ENCODE measurements at places on chromosomes 4 and X.

DNA sequence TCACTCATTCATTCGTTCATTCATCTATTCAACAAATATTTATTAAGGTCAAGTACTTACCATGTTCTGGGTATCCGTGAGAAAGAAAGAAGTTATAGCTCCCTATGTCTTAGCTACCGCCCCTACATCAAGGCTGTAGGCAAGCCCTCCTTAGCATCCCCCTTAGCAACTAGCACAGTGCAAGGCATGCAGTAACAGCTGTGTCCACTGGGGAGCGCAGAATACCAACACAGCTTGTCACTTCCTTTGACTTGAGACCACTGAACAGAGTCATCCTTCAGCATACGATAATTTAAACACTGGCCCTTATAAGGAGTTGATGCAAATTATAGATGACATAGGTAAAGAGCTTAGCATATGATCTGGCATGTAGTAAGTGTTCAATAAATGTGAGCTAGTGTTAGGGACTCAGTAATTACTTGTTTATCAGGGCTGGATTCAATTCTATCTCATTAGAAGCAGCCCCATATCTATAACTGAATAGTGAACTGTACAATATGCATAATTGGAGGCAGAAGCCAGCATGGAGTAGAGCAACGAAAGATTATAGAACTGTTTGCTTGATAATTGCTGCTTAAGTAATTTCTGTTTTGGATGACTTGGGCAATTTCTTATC lies 8.7 kb downstream of the KIAA1210 start:
- ATAC-seq, result peak; percentile 36

DNA sequence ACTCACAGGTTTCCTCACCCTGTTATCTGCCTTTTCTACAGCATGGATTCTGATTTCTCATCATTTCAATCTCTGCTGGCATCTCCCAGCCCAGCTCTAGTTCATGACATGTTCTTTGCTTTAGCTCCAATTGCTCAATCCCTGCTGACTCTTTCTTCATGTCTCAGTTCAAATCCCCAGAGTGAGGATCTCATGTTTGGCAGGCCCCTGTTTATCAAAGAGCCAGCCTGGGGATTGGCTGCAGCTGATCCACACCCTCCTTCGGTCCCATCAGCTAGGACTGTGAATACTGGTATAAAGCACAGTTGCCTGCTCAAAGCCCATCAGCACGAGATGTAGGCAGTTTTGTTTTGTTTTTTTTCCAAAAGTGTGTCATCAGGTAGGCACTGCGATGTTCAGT lies 14.4 kb upstream of the CC2D2A start:
- ATAC-seq, result peak; percentile 81

DNA sequence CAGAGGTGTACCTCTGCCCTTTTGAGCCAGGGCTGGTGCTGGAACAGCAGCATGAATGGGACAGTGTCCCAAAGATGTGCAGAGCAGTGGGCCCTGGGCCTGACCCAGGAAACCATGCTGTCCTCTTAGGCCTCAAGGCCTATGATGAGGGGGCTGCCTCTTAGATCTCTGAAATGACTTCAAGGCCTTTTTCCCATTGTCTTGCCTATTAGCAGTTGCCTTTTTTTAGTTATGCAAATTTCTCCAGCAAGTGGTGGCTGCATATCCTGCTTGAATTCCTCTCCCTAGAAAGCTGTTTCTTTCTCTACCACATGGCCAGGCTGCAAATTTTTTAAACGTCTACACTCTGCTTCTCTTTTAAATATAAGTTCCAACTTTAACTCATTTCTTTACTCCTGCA lies 160.3 kb downstream of the CFAP299 start:
- ATAC-seq, result no peak

DNA sequence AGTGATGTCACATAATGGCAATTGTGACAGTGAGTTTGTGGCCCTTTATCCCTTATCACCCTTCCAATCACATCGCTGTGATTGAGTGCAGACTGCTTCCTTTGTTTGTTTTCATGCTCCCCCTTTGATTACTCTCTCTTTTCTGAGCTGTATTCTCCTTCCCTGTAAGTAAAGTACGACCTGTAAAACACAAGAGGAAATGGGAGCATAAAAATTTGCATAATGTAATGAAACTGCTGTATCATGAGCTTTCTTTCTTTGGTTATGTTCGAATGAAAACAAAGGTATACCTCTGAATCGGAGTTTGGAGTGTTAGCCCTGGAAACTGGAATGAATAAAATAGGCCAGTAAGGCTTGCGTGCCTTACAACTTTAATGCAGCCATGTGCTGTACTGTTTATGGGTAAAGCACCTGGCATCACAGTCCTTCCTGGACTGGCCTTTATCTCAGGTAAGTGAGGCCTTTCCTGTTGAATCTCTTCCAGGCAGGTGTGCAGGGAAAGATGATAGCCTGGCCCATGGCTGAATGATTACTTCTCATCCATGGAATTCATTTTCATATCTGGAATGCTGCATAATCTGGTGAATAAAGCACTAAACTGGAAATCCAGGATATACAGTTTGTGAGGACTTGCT lies 26.6 kb upstream of the HS3ST1 start:
- ATAC-seq, result no peak

DNA sequence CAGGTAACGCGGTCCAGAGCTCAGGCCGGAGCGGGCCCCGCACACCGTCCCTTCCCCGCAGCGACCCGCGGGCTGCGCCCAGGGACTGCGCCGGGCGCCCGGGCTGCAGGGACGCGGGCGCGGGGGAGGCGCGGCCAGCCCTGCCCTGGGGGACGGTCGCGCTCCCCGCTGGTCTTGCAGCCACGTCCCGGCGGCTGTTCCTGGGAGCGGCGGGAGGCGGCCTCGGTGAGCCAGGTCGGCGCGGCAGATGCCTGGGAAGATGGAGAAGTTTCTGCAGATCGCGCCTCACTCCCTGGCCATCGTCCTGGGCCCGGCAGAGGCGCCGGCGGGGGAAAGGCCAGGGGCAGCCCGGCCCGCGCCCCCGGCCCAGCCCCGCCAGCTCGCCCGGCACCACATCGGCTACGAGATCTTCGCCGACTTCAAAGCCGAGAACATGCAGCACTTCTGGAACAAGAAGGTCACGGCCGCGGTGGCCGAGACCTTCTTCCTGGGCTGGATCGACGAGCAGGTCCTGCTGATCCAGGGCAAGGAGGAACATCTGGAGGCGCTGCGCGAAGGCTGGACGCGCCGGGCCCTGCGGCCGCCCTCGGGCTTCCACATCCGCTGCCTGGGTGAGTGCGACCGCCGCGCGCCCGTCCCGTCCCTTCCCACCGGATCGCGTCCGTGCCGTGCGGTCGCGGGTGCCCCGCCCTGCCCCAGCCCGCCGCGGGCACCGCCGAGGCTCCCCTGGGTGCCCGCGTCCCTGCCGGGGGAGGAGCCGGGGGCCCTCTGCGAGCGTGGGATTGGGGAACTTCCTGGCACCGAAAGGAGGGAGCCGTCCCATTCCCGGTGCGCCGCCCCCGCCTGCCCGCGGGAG lies 107.4 kb upstream of the STOX2 start:
- ATAC-seq, result peak; percentile 52

- no peak for ATAC-seq
These were observed 36.3 kb upstream of the PDGFRA start for GRCh38 chr4:54192811-54193210.

- no peak for ATAC-seq
These were observed 33.3 kb upstream of the STPG2 start for GRCh38 chr4:98176531-98176930.

DNA sequence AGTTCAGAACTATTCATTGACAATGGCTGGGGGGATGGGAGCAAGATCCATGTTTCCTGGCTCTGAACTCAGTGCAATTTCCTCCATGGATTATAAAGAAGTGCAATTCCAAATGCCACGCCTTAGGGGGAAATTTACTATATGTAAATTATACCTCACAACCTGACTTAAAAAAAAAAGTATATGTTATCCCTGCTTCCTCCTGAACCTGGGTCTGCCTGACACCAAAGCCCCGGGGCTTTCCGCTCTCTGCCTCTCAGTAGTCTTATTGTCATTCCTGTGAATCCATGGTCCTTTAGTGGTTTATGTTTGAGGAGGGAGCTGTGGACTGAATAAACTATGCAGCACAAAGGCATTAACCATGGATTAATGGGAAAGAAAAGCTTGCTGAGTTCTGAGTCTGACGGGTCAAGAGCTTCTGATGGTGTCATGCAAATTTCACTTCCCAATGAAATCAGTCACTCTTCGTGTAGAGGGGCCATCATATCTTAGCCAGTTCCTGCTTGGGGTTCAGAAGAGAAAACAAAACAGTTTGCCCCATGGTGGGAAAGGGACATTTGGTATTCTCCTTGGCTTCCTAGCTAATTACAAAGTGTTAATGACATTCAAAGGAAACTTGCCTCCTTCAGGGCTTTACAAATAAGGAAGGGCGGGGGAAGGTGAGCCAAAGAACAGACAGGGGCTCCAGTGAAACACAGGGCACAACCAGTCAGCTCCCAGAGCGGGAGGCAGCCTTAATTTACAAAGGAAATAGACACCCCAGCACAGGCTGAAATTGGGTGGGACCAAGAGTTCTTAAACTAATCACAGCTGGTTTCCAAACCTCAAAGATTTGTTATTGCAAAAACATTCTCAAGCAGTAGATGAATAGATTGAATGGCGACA lies 14.3 kb downstream of the FAM9C start:
- ATAC-seq, result no peak

GRCh38 chr4:104395168-104395614 lies 99.5 kb downstream of the CXXC4 start:
- ATAC-seq, result no peak

DNA sequence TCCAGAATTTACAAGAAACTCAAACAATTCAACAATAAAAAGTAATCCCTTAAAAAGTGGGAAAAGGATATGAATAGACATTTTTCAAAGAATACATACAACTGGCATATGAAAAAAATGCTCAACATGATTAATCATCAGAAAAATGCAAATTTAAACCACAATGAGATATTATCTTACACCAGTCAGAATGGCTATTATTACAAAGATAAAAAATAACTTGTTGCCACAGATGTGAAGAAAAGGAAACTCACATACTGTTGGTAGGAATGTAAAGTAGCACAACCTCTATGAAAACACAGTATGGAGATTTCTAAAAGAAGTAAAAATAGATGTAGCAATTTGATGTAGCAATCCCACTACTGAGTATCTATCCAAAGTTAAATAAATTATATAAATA lies 65.1 kb upstream of the DIAPH2 start:
- ATAC-seq, result no peak

DNA sequence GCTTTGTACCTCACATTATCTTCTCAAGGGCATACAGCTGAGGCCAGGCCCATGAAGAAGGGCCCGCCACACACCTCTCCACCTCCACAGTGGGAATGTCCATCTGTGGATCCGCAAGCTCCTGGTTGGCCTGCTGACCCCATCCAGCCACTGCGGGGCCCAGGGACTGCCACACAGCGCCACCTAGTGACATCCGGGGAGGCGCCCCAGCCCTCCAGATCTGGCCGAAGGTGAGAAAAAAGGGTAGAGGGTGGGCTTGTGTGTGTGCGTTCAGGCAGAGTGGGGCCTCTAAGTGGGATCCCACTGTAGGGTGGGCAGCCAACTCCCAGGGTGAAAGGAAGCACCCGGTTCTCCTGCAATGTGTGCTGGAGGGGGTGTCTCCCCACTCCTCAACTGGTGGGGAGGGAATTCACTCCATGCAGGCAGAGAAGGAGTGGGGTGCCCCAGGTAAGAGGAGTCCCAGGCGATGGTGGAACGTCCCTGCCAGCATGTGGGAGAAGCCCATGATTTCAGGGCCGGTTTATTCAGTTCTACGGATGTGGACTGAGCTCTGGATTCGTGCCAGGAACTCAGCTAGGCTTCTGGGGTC lies 117.3 kb downstream of the ENPP6 start:
- ATAC-seq, result no peak

GRCh38 chr4:27720010-27720766 lies 859.5 kb downstream of the STIM2 start:
- ATAC-seq, result no peak

- no peak for ATAC-seq
These were observed 129.5 kb downstream of the KCTD8 start for GRCh38 chr4:44319129-44319528.

DNA sequence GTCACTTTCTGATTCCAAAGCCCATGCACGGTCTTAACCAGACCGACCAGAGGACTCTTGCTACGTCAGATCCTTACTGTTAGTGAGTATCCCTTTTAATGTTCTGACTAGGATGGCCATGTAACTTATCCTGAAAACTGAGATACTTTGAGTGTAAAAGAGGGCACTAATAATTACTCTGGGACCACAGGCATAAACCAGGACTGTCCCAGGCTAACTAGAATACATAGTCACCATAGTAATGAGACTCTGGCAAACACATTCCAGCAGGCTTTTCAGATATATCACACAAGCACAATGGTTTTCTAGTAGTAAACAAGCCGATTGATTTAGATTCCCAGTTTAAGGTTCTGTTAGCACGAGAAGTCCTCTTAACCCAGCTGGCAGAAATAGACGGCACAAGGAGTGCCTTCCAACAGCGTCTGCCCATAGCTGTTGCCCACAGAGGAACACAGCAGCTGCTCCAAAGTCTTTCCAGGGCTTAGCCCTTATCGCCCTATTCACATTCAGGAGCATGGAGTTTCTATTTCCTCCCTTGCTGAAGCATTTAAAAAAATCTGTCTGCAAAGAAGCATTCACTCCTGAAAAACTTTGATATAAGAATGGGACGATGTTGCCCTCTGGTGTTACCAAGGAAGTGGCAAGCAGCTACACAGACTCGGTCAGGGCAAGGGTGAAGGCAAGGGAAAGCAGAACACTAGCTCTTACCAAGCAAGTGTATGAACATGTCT lies 92.4 kb downstream of the CXCL13 start:
- no peak for ATAC-seq

- no peak for ATAC-seq
These were observed 2.7 kb downstream of the TMEM154 start for GRCh38 chr4:152677117-152677516.

DNA sequence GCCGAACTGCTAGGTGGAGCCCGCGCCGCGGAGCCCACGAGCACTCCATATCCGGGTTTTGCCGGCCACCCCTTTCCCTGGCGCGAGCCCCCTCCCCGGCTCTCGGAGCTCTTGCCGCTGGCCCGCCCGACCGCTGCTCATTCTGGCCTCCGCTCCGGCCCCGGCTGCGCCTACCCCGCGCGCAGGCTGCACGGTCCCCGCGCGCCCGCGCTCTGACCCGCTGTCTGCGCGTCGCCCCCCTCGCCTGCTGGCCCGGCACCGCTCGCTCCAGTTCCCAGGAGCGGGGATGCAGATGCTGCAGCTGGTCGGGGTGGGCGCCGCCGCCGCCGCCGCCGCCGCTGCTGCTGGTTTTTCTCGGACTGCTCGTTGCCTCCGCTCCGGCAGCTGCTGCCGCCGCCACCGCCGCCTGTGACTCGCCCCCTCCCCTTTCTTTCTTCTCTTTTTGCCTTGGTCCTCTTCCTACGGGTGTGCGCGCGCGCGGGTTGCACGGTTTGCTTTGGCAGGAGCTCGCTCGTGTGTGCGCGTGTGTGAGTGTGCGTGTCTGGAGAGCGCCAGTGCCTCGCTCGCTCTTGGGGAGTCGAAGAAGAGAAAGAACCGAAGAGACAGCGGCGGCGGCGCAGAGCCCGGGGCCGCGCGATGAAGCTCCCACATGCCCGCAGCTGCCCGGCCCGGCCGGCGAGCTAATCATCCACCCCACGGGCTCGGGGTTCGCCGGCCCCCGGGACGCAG lies at the start of gene ADGRL3:
TSS of gene ADGRL3 (plus strand) at position 140 of the 729 bp plus-strand sequence.
- peak; percentile 59 for ATAC-seq

Measured in gastroesophageal sphincter (tissue), 4 donors.